ENCODE measurements at places on chromosomes 4 and X.

GRCh38 chr4:188091-188490, 63.8 kb downstream of the ZNF718 start:
- DNase-seq = no peak

DNA sequence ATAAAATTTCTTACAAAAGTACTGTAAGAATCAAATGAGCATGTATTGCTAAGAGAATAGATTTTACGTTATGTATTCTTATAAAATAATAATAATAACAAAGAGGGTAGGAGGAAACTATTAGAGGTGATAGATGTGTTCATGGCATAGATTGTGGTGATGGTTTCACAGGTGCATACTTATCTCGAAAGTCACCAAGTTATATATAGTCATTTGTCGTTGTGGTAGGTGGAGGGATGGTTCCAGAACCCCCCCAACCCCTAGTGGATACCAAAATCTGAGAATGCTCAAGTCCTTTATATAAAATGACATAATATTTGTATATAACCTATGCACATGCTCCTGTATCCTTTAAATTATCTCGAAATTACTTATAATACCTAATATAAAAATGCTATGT, 36.7 kb upstream of the H2AZ1 start:
- no peak for DNase-seq

GRCh38 chr4:184792334-184792733, 33.4 kb downstream of the ACSL1 start:
- DNase-seq = no peak

- no peak for DNase-seq
Observed at GRCh38 chrX:51641421-51642021, 22.8 kb upstream of the CENPVL3 start.

DNA sequence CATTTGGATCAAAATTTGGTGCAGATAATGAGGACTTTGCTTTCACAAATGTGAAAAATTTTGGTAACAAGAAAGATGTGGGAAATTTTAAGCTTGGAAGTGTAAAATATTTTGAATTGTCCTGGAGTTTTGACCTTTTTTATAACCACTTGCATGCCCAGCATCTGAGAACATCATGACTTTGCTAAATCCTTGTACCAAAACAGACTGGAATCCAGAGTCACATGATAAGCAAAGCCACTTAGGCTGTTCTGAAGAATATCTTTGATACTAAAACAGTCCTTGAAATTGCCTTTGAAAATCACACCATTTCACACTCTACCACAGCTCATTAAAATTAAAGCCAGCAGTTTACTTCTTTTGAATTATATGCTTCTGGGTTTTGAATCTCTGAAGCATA, 2.5 kb upstream of the PPM1K start:
- no peak for DNase-seq

- no peak for DNase-seq
Observed at GRCh38 chrX:133229361-133229760, 11.2 kb upstream of the TFDP3 start.
